ENCODE measurements at places on chromosomes 1 and 21.
A peak's percentile ranks its signal among the peaks of the same experiment; 100 is the strongest.

GRCh38 chr21:19353256-19353655 lies 949.7 kb upstream of the TMPRSS15 start:
- DNase-seq, result no peak

DNA sequence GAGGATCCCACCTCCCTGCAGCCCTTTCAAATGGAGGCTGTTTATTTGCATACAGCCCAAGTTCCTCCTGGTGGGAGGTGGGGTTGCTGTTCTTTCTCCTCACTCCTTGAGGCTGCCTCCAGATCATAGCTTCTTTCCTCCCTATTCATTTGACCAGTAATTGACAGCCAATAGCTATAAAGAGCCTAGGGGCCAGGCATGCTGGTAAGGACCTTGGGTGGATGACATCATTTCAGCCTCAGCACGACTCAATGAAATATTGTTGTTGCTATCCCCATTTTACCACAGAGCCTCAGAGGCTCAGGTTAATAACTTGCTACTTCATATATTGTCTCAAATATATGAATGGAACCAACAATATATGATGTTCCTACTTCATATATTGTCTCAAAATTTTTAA lies 31.1 kb downstream of the ZSCAN20 start:
- no peak for DNase-seq

DNA sequence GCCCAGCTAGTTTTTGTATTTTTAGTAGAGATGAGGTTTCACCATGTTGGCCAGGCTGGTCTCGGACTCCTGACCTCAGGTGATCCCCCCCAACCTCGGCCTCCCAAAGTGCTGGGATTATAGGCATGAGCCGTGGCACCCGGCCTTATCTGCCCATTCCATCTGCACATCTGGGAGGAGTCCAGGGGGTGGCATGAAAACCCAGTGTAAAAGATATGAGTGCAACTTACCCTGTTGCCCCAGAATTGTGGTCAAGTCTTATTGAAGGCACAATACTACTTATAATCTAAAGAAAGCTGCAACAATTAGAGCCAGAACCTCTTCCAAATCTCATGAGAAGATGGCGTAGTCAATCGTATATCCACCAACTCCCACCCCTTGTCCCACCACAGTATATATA lies 18.4 kb downstream of the CTXND2 start:
- no peak for DNase-seq

DNA sequence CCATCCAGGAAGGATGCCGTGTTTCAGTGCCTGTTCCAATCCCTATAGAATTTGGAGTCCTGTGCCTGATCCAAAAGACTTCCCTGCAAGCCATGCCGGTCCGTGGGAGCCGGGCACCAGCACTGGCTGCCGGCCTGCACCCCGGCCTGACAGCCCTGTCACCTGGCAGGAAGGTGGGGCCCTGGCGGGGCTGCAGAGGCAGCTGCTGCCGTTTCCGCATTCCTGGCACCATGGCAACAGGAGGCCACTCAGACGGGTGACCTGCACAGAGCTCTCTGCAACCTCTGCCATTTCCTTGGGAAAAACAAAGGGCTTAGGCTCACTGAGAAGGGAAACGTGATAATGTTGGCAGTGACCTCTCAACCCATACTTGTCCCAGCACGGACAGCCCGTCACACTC lies 63.2 kb upstream of the TMEM51 start:
- DNase-seq, result no peak

GRCh38 chr1:81702903-81703302 lies 97.8 kb upstream of the ADGRL2 start:
- peak; percentile 91 for DNase-seq

GRCh38 chr21:41683815-41684214 lies 83.0 kb downstream of the RIPK4 start:
- no peak for DNase-seq

Data from fibroblast of skin of abdomen (primary cell).